ENCODE measurements at places on chromosomes 7 and 10. TPM values are rescaled to one million over a fixed set of nuclear protein-coding genes. Genes with fewer than 3 reads are reported as not detected.

NME8 gene
- total RNA-seq, result 1.2 TPM

ABCC2 gene
- 10.4 TPM for total RNA-seq

EBLN1 gene
- total RNA-seq, result not detected

AGR2 gene
- total RNA-seq, result 0.40 TPM

Measured in sciatic nerve (tissue), 2 donors.